Stimulated activated CD8-positive, alpha-beta memory T cell treated with anti-CD3 and anti-CD28 coated beads, Interleukin-4, amount 100 ng/mL, for 24 hours (primary cell): ENCODE measurements at places on chromosomes 3 and 15.

- DNase-seq = no peak
Observed at GRCh38 chr3:116306720-116307119, 138.6 kb downstream of the LSAMP start.

DNA sequence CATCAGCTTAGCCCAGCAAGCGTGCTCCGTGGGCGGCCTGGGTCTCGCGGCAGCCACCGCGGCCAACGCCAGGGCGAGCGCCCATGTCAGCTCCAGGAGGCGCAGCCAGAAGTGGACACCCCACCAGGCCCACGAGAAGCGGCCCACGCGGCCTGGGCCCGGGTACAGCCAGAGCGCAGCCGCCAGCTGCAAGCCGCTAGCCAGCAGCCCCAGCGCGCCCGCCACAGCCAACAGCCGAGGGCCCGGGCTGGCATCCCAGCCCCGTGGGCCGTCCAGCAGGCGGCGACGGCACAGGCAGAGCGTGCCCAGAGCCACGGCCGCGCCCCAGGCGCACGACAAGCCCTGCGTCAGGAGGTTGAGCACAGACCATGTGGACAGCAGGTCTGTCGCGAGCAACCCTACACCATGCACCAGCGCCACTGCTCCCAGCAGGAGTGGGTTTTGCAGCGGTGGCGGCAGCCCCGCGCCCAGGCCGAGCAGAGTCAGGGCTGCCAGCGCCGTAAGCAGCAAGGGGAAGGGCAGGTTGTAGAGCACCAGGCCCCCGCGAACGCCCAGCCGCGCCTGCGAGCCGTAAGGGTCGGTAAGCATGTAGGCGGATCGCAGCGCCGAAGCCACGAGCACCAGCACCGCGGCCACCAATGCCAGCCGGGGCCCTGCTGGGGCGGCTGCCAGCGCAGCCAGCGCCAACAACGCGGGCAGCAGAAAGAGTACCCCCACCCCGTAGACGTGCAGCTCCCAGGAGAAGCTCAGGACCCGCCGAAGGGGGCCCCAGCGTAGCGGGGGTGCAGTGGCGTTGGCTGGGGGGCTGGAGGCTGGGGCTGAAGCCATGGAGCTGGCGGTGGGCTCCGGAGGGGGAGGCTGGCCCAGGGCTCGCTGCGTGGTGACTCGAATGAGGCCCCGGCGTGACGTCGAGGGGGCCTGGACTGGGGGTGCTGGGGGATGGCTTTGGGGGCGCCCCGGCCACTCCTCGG lies 4.9 kb downstream of the PRRT3 start:
- DNase-seq = no peak

- DNase-seq = no peak
Observed at GRCh38 chr3:22691856-22692628, 511.1 kb upstream of the UBE2E2 start.

DNA sequence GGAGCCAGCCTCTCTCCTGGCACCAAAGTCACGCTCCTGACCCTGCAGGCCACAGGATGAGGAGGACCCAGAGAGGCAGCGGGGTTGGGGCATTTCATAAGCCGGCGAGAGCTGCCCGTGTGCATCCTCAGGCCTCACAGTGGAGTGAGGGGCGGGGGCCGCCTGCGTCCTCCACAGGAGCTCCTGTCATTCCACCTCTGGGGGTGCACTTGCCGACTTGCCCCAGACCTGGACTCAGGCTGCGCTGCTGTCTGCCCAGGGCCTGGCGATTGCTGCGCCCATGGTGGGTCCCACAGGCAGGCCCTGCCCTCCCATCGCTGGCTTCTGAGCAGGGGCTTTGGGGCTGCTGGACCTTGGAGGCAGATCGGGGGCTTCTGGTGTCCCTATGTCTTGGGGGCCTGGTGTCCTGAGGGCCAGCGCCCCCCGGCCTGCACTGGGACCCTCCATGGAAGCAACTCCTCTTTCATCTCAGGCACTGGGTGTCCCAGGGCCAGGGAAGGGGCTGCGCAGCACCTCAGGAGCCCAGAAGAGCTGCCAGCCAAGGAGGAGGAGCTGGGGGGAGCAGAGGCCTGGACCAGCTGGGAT lies 184.0 kb downstream of the GOLGA6L6 start:
- DNase-seq = no peak

DNA sequence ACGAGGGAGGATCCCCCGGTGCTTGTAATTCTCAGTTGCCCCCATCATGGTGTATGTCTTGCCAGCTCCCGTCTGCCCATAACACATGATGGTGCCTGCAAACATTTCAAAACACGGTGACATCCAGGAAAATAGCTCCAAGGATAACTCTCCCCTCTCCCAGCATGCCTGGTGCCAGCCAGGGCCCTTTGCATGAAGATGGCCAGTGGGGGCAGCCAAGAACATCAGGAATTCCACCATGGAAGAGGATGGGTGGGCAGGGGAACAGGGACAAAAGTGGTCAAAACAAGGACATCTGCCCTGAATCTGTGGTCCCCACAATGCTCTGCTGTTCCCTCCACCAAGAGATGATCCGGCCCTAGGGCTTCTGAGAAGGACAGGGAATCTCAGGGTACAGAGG lies 9.0 kb downstream of the KIF9 start:
- DNase-seq = no peak

DNA sequence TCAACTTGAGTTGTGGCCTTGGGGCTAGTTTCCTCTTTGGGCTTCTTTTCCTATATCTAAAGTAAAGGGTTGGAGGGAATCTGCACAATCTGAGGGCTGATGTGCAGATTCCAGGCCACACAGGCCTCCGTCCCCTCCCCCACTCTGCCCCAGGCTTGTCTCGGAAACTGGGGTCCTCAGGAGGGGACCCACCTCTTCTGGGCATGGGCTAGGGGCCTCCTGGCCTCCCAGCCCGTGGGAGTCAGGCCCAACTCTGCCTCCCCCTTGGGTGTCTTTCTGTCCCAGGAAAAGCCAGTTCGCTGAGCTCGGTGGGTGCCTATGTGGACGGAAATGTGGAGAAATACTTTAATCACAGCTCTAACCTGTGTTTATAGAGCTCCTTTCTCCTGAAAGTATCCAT lies 4.8 kb downstream of the SMAD6 start:
- no peak for DNase-seq
